ENCODE measurements at places on chromosomes 2 and 18. TPM values are rescaled to one million over a fixed set of nuclear protein-coding genes. Genes with fewer than 3 reads are reported as not detected.

Gene SPC25
- total RNA-seq, result 22.8 TPM

Gene CLIP4
- 24.1 TPM for total RNA-seq

Gene CYBRD1
- total RNA-seq, result 4.7 TPM

Gene SERPINE2
- 23.2 TPM for total RNA-seq

Gene CYRIA
- 1.8 TPM for total RNA-seq

Gene HDAC4
- 45.9 TPM for total RNA-seq

Gene DUSP19
- total RNA-seq, result 1.0 TPM

Gene SLC23A3
- 1.8 TPM for total RNA-seq

Gene CSRNP3
- total RNA-seq, result not detected

Gene NPHP1
- total RNA-seq, result 0.21 TPM

Gene PELI1
- 33.8 TPM for total RNA-seq

Gene GPC1
- total RNA-seq, result 6.6 TPM

Gene AGXT
- not detected for total RNA-seq

Gene ELOA2
- total RNA-seq, result not detected

Gene CFAP65
- not detected for total RNA-seq

Gene WDR12
- 167 TPM for total RNA-seq

Gene RPL31
- total RNA-seq, result 1,154 TPM

All from activated CD4-positive, alpha-beta T cell treated with anti-CD3 and anti-CD28 coated beads, Interleukin-2, amount 10 ng/mL, durations not matched to agents 24 days and 14 days (primary cell).